ENCODE measurements at places on chromosomes 5 and 9.

DNA sequence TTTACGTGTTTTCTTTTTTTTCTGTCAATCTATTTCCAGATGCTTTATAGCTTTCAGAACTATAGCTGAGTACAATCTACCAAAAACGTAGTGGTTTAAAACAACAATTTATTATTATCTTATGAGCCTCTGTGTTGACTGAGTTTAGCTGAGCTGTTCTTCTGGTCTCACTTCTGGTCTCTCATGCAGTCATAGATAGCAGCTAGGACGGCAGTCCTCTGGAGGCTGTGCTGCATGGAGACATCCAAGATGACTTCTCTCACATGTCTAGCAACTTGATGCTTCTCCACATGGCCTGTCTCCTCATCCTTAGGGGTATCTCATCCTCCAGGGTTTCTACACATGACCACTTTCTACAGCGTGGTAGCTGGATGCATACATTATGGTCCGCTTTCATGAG lies 22.0 kb upstream of the RAD23B start:
- no peak for DNase-seq

GRCh38 chr5:10904862-10905432 lies 143.9 kb upstream of the DAP start:
- DNase-seq: no peak

DNA sequence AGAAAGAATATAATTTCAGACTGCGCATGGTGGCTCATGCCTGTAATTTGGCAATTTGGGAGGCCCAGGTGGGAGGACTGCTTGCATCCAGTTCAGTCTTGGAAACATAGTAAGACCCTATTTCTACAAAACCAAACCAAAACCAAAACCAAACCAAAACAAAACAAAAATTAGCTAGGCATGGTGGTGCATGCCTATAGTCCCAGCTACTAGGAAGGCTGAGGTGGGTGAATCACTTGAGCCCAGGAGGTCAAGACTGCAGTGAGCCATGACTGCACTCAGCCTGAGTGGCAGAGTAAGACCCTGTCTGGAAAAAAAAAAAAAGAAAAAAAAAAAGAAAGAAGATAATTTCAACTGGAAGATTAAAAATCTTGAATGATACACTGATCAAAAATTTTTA lies 137.0 kb upstream of the ACOT12 start:
- DNase-seq: no peak

DNA sequence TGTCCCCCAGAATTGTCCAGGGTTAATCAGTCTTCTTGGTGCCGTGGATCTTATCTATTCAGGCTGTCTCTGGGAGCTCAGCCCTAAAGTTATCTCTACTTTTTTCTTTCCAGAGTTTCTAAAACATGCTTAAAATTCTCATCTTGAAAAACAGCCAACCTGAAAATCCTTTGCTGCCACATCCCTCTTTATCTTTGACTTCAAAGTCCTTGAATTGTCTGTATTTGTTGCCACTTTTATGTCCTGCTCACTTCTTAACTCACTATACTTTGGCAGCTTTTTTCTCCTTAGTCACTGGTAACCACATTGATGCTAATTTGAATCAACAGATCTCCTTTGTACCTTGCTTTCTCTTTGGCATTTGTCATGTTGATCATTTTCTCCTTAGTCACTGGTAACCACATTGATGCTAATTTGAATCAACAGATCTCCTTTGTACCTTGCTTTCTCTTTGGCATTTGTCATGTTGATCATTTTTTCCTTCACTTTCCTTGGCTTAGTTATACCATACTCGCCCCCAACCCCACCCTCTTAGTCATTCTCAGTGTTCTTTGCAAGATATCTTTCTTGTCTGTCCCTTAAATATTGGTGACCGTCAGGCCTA lies 8.5 kb downstream of the DMXL1 start:
- no peak for DNase-seq

GRCh38 chr9:136840877-136841645 lies 1.2 kb upstream of the AJM1 start:
- DNase-seq: no peak

DNA sequence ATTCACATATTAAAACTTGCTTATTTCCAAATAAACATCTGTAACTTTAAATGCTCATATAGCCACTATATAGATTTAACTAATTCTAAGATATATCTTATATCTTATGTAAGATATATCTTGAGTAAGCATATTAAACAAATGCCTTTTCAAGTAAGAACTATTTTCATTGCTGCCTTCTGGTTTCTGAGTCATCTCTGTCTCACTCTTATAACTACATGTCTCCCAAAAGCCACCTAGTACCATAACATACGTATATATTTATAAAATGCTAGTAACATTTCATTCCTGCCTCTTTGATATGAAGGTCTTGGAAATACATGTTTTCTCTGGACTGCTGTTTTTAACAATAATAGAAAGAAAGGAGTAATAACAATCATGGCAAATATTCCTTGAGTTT lies 429.5 kb downstream of the DTWD2 start:
- DNase-seq: no peak

- DNase-seq: no peak
These were observed 6.9 kb upstream of the GSN start for GRCh38 chr9:121261107-121261460.

DNA sequence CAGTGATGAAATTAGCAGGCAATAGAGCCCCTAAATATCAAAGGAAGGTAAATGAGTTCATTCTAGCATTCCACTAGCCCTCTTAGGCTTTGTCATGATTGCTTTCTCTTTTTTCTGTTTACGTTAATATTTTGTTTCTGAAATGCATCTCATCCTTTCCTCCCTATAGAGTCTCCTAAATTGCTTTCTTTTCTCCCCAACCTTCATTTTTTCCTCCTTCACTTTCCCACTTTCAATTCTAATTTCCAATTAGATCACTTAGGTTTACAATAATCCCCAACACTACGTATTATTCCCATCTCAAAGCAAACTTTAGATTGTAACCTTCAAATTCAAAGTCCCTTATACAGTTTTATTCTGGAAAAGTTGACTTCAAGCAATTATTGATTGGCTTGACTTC lies 559.3 kb downstream of the RAB3C start:
- no peak for DNase-seq
